ENCODE measurements at places on chromosomes 11 and 22. TPM values are rescaled to one million over a fixed set of nuclear protein-coding genes. Genes with fewer than 3 reads are reported as not detected.
A peak's percentile ranks its signal among the peaks of the same experiment; 100 is the strongest.

GRCh38 chr11:6443269-6444003 lies 2.6 kb upstream of the HPX start:
- DNase-seq = peak; percentile 21

DNA sequence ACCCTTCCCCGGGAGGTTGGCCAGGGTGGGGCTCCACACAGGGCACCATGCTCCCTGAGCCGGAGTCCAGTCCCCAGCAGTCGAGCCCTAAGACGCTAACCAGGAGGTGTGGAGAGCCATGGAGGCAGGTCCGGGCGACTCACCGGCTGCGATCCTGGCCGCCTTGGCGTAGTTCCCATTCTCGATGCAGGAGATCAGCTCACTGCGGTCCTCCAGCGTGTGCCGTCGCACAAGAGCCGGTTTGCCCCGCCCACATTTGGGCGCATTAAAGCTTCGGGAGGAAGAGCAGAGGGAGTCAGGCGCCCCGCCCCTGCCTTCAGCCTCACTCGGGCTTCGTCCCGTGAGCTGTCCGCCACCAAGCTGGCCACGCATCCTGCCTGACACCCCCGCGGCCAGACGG lies 50.8 kb downstream of the BRD1 start:
- DNase-seq = no peak

DNA sequence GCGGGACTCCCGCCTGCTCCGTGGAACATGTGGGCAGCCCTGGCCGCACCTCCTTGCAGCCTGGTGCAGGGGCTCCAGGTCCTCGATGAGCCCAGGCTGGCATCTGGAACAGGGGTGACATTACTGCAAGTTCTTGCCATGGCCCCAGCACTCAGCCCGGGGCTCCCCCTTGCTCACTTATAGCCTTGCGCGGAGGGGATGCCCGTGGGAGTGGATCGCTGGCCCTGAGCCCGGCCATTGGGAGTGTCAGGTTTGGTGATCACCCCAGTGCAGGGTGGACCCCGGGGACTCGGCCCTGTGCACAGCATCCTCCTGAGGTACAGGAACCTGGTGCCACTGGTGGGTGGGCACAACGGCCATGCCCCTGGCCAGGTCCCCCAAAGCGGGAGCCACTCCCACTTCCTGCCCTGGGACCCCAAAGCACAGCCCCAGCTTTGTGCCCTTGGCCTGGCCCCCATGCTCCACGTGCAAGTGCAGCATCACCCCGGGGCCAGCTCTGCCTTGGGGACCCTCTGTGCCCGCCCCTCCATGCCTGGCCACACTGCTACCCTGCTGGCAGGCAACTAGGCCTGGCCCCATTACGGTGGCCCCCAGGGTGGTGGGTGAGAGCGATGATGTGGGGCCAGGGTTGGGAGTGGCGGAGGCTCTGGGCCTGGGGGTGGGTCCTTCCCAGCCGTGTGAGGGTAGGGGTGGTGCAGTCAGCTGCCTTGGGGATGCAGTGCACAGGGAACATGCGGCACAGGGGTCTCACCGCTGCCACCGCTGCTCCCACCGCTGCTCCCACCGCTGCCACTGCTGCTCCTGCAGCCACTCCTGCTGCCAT lies 439.8 kb downstream of the TBC1D22A start:
- no peak for DNase-seq

The RNF169 gene
- 19.0 TPM for polyA plus RNA-seq

The OR56A1 gene
- polyA plus RNA-seq = not detected

GRCh38 chr11:1546536-1547466 lies 25.3 kb downstream of the DUSP8 start:
- no peak for DNase-seq

GRCh38 chr11:120167659-120168058 lies 29.7 kb upstream of the TRIM29 start:
- DNase-seq = no peak

- DNase-seq = no peak
Observed at GRCh38 chr11:17699147-17700114, 19.9 kb upstream of the MYOD1 start.

- no peak for DNase-seq
Observed at GRCh38 chr11:134731213-134731961, 319.3 kb upstream of the B3GAT1 start.

GRCh38 chr11:45665206-45665932 lies at the start of gene CHST1:
TSS of gene CHST1 (minus strand) at chr11:45665622. CDS start at chr11:45650923, 14,699 bp downstream.
- peak; percentile 61 for DNase-seq

The ARAP1 gene
- polyA plus RNA-seq = 82.1 TPM

- no peak for DNase-seq
Observed at GRCh38 chr11:34495239-34495723, 18.3 kb downstream of the ELF5 start.

The TNNT3 gene
- 12.5 TPM for polyA plus RNA-seq

GRCh38 chr11:114057147-114057546 lies 2.4 kb upstream of the ZBTB16 start:
- no peak for DNase-seq

DNA sequence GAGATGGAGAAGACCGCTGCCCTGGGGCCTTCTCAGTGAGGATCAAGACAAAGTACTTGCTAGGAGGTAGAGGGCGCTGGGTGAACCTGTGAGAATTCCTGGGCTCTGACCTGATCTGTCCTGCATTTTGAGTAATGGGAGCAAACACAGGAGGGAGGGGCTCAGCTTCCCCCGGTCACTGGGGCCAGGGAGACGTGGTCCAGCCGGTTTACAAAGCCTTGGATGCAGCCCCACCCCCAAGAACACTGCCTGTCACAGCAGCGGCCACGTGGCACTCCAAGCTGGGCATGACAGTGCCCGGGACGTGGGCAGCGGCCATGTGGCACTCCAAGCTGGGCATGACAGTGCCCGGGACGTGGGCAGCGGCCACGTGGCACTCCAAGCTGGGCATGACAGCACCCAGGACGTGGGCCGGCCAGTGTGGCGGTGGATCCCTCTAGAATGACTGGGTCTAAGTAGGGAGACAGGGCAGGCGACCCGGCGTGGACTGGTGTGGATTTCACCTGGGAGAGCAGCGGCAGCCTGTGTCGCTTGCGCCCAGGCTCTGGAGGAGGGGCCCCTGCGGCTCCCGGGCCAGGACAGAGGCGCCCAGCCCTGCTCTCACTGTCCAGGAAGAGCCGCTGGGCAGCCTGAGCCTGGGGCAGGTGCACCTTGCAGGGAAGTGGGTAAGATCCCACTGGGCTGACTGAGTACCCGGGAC lies 2.5 kb upstream of the TTLL8 start:
- no peak for DNase-seq

DNA sequence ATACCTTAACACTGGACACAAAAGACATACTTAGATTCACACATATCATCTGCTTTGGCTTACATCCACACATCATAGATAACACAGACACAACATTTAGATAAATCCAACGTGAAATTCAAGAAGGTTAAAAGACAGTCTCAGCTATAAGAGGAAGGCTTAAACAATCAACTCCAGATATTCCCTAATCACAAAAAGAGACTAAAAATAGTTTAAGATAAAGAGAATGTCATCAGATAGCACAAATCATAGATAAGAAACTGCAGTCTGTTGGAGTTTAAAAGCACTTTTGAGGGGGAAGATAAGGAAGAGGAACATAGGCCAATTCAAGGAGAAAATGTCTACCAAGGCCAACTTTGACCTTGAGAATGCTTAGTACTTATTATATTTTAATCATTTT lies 504.8 kb downstream of the JRKL start:
- no peak for DNase-seq

GRCh38 chr11:57223601-57224000 lies 13.4 kb downstream of the APLNR start:
- DNase-seq = no peak

The MPZL3 gene
- polyA plus RNA-seq = 4.5 TPM

GRCh38 chr11:94563176-94563847 lies 3.9 kb upstream of the PIWIL4 start:
- DNase-seq = no peak

DNA sequence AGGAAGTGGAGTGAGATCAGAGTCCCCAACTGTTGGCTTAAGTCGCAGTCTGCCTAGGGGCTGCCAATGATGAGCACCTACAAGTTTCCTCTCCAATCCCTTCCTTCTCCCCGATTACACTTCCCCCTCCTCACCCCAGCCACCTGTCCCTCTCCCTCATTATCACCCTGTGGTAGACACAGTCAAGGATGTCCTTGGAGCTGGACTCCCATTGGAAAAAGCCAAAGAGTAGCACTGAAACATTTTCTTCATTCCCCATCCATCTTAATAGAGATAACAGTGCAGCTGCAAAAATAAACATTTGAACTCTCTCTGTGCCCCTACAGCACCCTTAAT lies 146.2 kb downstream of the DBX1 start:
- DNase-seq = no peak

Measured in renal pelvis (tissue), 12 donors.